ENCODE measurements at places on chromosomes 4 and X.

DNA sequence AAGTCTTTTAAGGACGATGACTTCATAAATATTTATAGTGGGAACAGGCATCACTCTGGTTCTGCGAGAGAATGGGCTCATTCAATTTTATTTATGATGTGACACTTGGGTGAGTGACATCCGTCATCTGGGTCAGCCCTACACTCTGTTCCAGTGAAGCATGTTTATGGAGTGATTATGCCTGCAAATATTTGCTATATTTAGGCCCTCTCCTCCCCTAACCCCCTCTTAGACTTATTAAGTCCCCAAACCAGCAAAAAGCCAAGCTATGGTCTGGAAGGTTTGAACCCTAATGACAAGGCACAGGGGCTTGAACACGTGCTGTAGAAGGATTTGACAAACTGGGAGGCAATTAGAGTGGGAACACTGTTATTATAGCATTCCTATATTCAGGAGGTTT lies 55.9 kb downstream of the C4orf51 start:
- DNase-seq = no peak

GRCh38 chrX:30150196-30150895 lies 65.0 kb upstream of the MAGEB2 start:
- no peak for DNase-seq

DNA sequence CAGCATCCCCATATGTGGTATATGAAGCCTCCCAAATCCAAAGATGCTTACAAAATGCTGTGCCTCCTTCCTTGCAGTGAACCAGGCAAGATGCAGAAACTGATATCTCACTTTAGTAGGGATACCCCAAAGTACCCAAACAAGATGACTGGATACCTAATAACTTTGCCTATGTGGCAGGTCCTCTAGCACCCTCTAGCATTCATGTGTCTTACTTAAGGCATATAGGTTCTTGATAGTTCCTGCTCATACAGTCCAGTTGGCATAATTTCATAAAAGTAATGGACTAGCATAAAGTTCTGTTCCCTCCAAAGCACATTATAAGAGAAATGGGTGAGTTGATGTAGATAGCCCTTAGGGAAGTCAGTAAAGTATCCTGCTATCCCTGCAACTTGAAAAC lies 36.8 kb upstream of the SPP1 start:
- DNase-seq = no peak

GRCh38 chr4:173761938-173762337 lies 231.9 kb upstream of the HAND2 start:
- DNase-seq = no peak

DNA sequence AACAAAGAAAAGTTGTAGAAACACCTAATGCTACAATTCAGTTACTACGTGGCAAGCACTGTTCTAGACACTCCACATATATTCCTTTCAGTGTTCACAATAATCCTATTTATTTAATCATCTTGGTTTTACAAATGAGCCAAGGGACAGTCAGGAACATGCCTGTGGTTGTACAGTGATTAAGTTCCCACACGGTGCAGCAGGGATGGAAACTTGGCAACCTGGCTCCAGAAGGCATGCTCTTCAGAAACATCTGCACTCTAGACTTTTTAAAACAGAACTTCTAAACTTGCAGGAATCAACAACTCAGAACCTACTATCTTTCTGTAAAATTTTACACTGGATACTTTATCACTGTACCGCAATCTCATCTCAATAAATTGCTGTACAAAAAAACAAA lies 32.1 kb downstream of the TAPT1 start:
- DNase-seq = no peak

- DNase-seq = no peak
These were observed 81.9 kb upstream of the HPGD start for GRCh38 chr4:174604198-174604597.

DNA sequence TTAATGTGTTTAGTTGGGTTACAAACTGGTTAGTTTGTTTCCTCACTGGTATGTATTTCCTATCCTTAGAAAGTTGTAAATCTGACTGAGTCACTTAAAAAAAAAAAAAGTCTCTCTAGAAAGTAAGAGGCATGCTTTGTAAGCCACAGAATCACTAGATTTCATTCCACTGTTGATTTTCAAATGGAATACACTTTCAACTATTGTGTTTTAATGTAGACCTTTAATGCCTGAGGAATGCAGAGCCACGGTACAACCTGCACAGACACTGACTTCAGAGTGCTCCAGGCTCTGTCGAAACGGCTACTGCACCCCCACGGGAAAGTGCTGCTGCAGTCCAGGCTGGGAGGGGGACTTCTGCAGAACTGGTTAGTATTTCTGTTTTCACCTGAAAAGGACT lies 88.6 kb downstream of the HHIP start:
- DNase-seq = peak; percentile 47

DNA sequence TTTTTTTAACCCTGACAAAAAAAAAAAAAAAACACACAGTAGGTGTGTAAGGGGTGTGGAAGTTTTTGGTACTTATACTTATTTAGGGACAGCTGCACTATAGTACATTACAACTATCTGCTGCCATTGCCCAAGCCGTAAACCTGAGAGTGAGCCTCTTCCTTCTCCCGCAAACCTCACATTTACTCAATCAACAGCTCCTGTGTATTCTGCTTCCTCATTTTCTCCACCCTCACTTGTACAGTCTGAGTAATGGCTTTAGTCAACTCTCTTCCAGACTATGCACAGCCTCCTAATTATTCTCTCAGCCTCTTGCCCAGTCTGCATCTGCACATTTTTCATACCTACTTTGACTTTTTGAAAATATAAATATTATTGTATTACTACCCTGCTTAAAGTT lies 362.0 kb downstream of the ADAM29 start:
- DNase-seq = no peak

DNA sequence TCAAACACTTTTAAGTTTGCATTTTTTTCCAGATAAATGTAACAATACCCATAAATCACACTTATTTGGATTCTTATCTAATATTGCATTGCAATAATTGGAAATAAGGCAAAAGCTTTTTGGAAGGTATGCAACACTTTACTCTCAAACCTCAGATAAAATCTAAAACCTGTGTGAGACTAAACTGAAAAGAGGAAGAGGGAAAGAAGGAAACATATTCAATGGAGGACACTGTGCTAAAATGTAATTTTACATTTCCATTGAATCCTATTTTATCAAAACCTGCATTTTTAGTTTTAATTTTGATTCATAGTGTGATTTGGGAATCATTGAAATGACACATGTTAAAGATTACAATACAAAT lies 99.4 kb downstream of the HPGD start:
- DNase-seq = no peak

DNA sequence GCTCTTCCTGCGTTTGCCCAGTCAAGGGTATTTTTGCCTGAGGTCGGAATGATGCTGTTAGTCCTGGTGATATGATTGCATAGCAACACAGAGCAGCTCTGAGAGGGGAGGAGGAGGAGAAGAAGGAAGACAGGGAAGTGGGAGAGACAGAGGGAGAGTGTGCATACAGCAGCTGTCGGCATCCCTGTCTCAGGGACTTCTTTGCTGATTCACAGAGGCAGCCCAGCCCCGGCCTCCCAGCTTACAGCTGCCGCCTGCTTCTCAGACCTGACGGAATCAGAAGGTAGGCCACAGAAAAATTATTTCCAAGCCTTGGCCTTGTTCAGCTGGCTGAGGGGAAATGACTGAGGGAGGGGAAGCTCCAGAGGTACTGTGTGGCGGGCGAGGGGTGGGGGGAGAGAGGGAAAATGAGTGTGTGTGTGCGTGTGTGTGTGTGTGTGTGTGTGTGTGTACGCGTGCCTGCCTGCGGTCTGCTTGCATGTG lies 319 bp downstream of the DRP2 start:
- peak; percentile 40 for DNase-seq

DNA sequence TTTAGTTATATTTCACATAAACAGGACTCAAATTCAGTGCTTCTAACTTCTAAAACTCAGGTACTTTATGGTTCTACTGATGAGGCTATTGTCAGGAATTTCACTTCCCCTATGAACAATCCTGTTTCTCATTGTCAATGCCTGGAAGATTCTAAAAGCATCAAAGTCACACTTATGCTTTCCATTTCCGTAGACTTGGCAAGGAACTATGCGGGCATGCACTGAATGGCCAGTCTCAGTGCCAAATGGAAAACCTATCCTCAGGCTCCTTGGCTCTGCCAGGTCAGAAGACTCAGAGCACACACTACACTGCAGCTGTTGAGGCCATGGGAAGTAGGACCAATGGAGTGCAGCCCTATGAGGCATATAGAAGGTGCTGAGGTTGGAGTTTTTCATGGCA lies 97.0 kb upstream of the PTPN13 start:
- DNase-seq = no peak

DNA sequence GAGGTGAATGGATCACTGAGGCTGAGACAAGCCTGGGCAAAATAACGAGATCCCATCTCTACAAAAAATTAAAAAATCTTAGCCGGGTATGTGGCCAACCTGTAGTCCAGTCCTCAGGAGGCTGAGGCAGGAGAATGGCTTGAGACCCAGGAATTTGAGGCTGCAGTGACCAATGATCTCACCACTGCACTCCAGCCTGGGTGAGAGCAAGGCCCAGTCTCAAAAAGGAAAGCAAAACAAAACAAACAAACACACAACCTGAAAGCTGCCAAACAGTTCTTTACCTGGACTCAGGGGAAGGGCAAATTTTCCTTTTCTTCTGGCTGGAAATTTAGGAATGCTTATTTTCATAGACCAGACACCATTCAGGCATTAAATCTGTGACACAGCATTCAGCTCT lies 163.1 kb upstream of the FAT1 start:
- DNase-seq = no peak

GRCh38 chr4:75015627-75016026 lies 82.7 kb downstream of the PARM1 start:
- DNase-seq = no peak

DNA sequence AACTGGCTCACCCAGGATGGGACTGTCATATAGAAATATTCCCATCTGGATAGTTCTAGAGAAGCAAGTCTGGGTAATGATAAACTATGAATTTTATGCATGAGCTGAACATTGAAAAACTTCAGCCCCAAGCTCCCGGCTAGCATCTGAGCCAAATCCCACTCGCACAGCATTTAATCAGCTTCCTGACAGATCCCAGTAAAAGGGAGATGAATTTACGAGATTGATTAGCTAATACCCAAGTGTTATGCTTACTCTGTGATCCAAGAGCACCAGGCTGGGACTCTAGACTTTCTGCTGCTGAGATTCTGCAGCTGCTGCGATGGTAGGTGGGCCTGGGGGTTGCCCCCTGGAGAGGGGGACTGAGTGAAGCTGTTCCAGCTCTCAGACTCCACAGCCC lies 28.0 kb downstream of the FRMPD3 start:
- no peak for DNase-seq

DNA sequence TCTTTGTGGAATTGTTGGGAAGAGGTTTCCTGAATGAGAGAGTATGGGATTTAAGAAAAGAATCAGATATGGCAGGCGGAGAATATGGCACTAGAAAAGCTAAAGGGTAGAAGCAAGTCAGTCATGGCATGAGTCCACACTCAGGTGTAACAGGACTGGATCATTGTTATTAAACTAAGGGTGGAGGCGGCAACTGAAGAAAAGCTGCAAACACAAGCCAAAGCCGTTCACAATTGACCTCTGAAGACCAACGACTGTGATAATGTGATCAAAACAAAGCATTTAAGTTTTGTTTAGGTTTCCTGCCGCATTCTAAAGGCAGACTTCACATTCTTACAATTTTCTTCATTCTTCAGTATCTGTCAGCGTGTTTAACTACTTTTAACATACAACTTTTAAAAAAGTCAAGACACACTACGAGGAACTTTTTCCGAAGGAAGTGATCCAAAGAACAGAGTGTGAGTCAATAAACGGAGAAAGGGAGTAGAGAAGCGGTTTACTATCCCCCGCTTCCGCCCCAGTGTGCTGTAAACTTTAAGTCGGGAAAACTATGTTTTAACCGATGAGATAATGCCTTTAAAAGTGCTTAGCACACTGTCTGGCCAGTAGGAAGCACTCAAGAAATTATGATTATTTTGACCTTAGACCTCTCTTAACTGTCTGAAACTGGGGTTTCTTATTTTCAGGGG lies 909 bp upstream of the SLAIN2 start:
- DNase-seq = peak; percentile 36

DNA sequence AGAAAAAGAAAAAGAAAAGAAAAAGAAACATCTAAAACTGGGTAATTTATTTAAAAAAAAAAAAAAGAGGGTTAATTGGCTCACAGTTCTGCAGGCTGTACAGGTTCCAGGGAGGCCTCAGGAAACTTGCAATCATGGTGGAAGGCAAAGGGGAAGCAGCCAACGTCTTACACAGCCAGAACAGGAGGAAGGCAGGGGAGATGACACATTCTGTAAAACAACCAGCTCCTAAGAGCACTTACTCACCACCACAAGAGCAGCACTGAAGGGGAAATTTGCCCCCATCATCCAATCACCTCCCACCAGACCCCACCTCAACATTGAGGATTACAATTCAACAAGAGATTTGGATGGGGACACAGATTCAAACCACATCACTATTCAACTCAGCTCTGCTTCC lies 36.8 kb upstream of the TMEM184C start:
- no peak for DNase-seq

DNA sequence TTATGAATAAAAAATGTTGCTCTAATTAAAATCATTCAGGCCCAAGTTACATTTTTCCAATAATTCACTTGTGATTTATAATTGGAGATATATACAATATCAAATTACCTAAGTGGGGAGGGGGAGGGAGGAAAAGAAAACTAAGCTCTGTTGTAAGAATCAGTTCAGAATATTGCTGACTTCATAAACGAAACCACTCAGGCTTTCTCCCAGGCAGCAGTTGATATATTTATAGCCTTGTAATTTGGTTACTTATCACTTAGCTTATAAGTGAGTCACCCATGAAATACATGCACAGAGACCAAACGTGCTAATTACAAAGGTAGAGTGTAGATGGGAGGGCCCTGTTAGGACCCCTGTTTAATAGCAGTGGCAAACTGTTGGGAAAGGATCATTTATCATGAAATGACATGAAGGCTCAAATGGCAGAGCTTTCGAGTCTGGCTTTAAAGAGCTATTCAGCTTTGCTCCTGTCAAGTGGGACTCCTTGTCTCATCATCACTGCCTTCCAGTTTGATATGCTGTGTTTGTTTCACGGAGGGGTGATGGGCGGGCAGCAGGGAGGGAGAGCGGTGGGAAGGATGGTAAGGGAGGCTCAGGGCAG lies 105.6 kb upstream of the PGRMC2 start:
- no peak for DNase-seq

DNA sequence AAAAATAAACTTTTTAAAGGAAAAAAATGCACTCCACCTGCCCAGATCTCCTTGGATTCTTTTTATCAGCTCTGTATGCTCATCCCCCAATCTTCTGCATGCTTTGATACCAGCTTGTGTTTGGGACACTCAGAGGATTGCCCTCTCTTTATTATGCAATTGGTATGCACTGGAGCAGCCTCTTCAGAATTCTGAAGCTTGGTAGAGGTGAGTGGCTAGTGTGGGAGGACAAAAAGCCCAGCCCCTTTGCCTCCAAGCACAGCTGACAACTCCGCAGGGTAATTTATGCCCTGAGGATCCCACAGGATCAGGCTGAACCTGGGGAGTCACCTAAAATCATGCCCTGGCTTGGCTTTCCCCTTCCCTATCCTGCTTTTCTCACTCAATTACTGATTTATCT lies 16.7 kb downstream of the IL21 start:
- peak; percentile 69 for DNase-seq

GRCh38 chr4:25704516-25704915 lies 48.9 kb downstream of the SLC34A2 start:
- DNase-seq = no peak

GRCh38 chr4:82431831-82432230 lies 1.4 kb downstream of the ENOPH1 start:
- DNase-seq = no peak

- DNase-seq = no peak
These were observed 430.1 kb downstream of the GBA3 start for GRCh38 chr4:23122666-23123400.
